ENCODE measurements at places on chromosomes 3 and 15. TPM values are rescaled to one million over a fixed set of nuclear protein-coding genes. Genes with fewer than 3 reads are reported as not detected.

Gene MTMR10
- 11.3 TPM for total RNA-seq

Gene TIMP4
- 16.1 TPM for total RNA-seq

Gene APOD
- total RNA-seq, result not detected

Gene ACAN
- 4.5 TPM for total RNA-seq

Gene CPLX3
- total RNA-seq, result 0.66 TPM

Gene SHC4
- total RNA-seq, result 0.21 TPM

Gene LHFPL4
- 11.5 TPM for total RNA-seq

Gene MBNL1
- total RNA-seq, result 23.2 TPM

Gene NPAP1
- total RNA-seq, result 0.24 TPM

Gene DNAJC19
- total RNA-seq, result 33.4 TPM

Gene TM6SF1
- total RNA-seq, result 1.8 TPM

Measured in GM23338 (cell line).